DND-41 (cell line): ENCODE measurements at places on chromosomes 7 and 10.
A peak's percentile ranks its signal among the peaks of the same experiment; 100 is the strongest.

DNA sequence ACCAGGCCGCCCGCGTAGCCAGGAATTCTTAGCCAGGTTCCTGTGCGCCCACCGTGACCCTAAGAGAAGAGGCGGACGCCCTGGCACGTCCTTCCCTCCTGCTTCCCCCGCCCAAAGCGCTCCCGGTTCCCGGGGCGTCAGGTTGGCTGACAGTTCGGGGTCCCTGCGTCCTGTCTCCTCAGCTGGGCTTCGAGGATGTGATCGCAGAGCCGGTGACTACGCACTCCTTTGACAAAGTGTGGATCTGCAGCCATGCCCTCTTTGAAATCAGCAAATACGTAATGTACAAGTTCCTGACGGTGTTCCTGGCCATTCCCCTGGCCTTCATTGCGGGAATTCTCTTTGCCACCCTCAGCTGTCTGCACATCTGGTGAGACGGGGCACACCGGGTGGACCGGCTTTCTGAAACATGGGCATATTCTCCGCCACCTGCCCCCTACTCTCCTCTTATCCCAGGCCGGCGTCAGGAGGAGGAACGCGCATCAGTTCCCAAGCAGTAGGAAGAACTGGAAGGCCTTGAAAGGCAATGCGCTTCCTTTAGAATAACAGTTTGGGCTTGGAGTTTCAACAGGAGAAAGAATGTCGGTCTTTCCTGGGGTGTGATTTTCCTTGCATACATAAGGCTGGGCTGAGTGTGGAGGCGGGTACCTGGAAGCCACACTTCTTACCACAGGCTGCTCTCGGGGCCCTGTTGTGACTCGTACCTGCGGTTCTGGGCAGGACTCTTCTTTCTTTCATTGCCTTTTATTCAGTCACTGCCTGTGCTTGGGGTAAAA, 728 bp downstream of the CAV2 start:
- no peak for DNase-seq

GRCh38 chr10:123187781-123188180, 33.6 kb downstream of the BUB3 start:
- no peak for DNase-seq

GRCh38 chr10:37856881-37857286, 526 bp downstream of the ZNF248 start:
- peak; percentile 44 for DNase-seq

DNA sequence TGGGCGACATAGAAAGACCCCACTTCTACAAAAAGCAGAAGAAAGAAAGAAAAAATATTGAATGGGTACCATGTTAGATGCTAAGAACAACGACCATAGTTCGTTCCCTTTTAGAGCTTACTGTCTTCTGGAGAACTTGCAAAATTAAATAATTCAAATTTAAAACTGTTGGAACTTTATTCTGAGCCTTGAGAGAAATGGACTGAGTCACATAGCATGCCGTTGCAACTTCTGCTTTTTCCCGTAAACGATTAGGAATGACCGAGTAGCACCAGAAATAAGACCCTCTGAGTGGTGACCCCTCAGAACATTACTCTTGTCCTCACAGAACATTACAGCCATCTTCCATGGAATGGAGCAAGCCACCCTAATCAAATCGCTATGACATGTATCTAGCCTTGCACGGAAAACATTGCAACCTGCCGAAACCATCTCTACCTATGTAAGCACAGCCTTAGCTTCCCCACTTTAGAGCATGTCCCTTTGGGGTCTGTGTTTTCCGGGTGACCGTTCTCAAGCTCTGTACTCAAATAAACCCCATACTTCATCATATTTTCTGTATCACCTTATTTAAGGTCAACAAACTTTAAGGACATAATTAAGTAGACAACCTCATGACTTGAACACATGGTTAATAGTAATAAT, 179.1 kb downstream of the PRKCQ start:
- no peak for DNase-seq

GRCh38 chr10:124285587-124286527, 132.9 kb downstream of the OAT start:
- DNase-seq, result no peak

GRCh38 chr10:51416494-51416893, 282.9 kb downstream of the CSTF2T start:
- no peak for DNase-seq

DNA sequence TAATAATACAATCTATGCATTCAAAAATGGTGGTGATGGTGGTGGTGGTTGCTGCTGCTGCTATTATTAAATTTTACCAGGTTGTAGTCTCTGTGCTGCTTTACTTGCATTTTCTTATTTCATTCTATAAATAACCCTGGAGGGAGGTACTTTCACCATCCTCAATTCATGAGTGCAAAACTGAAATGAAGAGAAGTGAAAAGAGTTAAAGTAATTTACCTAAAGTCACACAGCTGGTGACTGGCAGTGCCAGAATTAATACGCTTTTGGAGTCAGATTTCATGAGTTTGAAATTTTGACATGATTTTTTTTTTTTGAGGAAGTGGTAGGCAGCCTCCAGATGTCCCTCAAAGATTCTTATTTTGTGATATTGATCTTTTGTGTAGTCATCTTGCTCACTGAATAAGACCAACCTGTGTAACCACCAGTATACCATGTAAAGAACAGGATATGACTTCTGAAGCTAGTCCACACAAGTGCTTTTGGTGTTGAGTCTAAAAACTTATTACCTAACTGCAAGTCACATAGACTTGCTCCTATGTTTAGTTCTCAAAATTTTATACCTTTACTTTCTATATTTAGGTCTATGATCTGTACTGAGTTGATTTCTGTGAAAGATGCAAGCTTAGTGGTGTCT, 218.8 kb downstream of the ZWINT start:
- DNase-seq, result no peak

GRCh38 chr7:100563809-100564400, 9.8 kb downstream of the SAP25 start:
- peak; percentile 83 for DNase-seq

GRCh38 chr10:17430647-17431355, 23.6 kb downstream of the ST8SIA6 start:
- DNase-seq, result peak; percentile 68

GRCh38 chr7:112866424-112866823, 76.2 kb upstream of the TMEM168 start:
- DNase-seq, result no peak

GRCh38 chr7:116483271-116483942, 16.1 kb upstream of the CAV2 start:
- DNase-seq, result no peak
